Caudate nucleus (tissue), 63 donors: ENCODE measurements at places on chromosomes 1 and 21.

DNA sequence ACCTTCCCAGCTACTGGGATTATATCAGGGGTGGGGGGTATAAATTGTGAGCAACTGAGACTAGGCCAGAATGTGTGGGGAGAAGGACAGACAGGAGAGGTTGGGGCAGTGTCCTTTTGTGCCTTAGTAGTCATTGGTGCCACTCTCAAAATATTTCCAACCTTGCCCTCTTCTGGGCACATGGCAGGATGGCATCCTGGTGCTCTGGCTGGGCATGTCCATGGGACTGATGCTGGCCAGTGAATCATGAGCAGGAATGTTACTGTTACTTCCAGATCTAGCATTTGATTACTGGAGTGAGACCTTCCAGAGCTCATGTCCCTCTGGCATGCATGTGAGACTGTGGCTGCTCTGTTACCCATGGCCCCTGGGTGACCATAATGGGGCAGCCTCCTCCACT is 151.2 kb downstream of the MATN1 start:
- no peak for DNase-seq

DNA sequence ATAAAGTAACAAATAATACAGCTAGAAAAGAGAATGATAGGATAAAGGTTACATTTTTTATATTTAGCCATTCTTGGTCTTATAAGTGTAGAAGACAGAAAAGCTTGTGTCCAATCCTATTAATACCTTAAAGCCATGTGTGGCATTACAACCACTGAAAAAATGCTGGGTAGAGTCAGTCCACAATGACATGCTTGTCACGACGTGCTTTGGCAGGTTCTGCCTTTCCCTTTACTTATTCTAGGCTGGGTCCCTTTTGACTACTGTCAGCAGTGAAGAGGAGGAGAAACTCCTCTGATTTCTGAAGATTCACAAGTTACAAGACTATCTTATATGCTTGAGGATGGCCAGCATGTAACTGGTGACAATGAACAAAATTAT is 14.6 kb upstream of the AIM2 start:
- no peak for DNase-seq

DNA sequence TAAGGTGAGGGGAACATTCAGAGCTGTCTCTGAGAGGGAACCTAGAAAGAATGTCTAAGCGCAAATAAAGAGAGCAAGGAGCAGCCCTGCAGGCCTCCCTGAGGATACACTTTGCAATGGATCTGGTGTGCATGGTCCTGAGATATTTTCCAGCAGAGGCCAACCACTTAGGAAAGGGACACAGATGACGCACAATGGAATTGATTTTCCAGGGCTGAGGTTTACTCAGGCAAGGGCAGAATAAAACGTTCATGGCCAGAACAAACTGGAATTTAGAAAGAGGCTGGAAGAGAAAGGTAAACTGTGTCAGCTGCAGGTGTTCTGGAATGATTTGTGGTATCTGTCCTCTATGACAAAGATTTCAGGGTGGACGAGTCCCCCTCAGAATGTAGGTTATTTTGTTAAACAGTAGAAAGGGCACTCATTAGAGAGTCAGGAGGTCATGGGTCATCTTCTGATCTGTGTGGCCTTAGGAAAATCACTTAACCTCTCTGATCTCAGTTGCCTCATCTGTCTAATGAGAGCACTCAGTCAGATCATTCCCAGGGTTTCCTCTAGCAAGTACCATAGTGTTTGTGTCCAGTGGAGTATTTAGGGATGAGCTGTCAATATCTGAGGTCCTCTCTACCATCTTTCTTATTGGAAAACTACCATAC is 61.8 kb upstream of the PGBD5 start:
- DNase-seq = no peak

- no peak for DNase-seq
Measured at GRCh38 chr1:10546896-10547295, 72.1 kb downstream of the PEX14 start.

DNA sequence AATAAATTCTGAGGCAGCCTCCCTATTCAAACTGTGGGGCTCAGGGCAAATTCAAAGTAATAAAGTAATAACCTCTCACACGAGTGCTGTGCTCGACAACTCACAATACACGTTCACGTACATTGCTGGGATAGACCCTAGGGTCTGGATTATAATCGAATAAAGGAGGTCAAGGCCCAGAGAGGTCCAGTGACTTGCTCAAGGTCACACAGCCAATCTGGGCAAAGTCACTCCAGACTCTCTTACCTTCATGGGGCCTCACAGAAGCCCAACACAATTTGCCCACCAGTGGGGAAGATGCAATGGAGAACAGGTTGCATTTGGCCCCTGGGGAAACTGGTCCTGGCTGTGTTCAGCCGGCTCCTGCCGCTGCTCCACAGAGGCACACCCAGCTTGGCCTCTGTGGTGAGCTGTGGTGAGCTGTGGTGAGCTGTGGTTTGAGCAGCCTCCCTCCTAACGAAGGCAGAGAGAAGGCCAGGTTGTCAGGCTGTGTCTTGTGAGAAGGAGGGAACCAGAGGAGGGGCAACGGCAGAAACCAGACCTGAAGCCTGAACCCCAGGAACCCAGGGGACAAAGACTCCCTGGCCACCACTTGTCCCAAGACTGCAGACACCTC is 35.1 kb downstream of the NUAK2 start:
- DNase-seq = no peak

DNA sequence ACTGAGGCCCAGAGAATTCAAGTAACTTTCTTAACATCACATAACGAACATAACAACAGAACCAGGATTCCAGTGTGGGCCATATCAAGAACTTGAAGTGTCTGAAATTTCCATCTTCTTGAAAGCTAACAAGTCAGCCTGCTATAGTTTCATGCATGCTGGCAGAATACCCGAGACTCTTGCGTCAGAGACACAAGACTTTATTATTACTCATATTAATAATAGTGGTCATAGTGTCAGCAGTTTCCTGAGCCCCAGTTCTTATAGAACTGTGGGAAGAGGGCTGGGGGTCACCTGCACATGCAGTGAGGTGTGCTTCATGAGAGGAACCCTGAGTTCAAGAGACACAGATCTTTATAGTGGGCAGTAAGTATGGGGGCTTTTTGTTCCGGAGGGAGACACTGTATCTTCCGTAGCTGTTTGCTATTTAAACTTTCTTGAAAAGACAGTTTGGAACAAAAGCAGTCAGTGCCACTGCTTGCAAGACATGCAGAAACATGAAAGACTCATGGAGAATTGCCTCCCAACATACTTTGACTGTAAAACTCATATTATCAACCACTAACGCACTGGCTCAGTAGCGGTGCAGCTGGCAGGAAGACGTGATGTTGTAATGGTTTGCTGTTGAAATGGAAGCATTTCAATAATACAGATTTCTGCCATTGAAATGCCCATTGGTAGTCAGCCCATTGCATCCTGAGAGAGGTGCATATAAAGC is 339.2 kb downstream of the ADGRL2 start:
- DNase-seq = no peak

GRCh38 chr1:6181347-6181770 is 1.2 kb upstream of the CHD5 start:
- no peak for DNase-seq

GRCh38 chr1:219882755-219883154 is 45.6 kb downstream of the SLC30A10 start:
- no peak for DNase-seq

- DNase-seq = no peak
Measured at GRCh38 chr21:19461481-19462205, 1058.1 kb upstream of the TMPRSS15 start.

DNA sequence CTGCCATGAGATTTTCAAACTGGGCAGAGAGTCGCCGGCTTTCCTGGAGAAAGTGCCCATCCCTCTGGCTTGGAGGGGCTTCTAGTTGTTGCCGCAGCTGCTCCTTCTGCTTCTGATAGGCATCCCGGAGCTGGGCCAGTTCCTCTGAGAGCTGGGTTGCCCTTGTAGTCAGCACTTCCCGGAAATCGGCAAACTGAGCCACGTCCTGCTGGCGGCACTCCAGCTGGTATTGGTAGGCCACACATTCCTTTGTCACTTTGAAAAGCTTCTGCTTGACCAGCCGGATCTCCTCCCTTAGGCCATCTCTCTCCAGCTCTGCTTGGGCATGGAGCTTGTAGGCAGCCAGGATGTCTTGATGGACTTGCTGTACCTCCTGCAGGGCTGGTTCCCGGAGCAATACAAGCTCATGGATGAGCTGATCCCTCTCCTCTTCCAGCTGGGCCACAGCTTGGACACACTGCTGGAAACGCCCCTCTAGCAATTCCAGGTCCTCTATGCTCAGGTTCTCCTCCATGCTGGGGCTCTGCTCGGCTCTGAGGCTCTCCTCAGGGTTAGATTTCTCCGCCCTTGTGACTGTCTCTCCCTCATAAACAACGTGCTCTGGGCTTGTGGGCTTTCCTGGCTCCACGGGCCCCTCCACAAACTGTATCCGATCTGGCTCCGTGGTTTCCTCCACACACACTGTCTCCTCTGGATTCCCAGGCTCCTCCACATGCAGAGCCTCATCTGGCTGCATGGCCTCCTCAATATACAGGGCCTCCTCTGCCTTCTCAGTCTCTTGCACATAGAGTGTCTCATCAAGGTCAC is 7.3 kb downstream of the SYNC start:
- no peak for DNase-seq

DNA sequence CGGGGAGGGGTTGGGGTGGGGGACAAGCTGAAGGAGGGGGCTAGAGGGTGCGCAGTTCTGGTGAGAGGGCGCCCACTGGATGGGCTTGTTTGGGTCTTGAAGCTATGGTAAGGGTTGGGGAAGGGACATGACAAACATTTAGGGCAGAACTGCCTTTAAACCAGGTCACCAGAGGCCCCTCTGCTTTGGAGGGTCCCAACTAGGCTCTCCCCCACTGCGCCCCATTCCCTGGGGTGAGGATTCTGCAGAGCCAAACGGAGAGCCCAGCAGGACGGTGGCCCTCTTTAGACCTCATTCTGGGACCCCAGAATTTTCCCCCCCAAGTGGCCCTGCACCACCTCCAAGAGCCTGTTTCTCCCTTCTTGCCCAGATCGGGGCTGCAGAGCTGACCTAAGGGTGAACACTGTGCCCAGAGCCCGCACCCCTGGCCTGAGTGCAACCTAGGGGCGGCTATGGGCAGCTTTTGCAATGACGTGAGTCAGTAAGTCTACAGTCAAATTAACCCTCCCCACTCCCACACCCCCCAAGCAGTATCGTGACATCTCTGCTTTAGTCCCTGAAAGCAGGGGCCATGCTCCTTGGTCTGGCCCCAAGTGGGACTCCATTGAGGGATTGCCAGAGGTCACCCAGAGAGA is 593.8 kb downstream of the MATN1 start:
- DNase-seq = no peak

- no peak for DNase-seq
Measured at GRCh38 chr1:10601342-10602070, 126.8 kb downstream of the PEX14 start.

- DNase-seq = no peak
Measured at GRCh38 chr1:212958175-212958574, 7.8 kb downstream of the VASH2 start.

- DNase-seq = no peak
Measured at GRCh38 chr1:50697440-50698421, 262.3 kb downstream of the FAF1 start.

DNA sequence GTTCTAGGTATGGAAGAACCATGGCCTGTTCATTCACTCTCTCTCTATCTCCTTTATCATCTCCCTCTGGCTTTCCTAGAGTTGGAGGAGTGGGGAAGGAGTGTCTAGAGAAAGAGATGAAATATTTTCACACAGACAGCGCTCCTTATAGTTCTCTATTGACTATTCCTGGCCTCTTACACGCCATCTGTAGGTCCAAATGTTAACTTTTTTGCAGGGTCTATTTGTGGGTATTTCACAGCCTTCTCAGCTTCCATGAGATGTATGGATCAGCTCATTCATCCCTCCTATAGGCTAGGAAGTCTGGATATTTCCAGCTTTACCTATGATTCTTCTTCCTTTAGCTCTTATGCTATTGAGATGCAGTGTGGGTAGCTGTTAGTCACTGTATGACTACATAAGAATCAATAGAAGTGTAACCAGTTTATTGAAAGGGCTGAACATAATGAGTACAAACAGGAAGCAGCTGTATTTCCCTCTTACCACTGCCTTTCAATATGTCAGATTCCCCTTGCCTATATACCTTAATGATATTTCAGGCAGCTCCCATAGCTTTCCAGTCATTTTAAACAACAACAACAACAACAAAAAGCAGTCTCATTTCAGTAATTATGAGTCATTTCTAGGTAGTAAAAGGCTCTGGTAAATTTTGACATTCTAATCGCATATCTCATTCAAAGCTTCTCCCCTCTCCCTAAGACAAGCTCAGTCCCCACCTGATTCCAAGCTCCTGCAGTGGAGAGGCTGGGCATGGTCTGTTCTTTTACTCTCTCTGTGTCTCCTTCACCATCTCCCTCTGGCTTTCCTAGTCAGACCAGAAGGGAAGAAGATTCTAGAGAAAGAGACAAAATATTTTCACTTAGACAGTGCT is 149.5 kb downstream of the TTLL7 start:
- no peak for DNase-seq

DNA sequence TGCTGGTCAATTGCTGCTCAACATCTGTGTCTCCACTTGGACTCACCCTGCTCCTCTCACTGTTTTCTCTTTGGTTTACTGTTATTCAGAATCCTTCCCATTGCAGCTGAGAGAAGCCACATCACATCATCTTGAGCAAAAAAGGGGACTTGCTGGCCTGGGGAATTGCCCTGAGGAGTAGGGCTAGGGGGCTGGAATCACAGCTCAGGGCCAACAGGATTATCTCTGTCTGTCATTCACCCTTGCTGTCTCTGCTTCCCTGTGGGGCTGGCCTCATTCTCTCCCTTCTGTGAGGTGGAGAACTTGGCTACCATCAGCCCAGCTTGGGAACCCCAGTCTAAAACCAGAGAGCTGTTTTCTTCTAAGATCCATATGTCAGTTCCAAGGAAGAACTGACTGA is 140.7 kb upstream of the WNT4 start:
- DNase-seq = no peak

GRCh38 chr1:214466403-214467077 is 84.9 kb downstream of the PTPN14 start:
- DNase-seq = no peak

DNA sequence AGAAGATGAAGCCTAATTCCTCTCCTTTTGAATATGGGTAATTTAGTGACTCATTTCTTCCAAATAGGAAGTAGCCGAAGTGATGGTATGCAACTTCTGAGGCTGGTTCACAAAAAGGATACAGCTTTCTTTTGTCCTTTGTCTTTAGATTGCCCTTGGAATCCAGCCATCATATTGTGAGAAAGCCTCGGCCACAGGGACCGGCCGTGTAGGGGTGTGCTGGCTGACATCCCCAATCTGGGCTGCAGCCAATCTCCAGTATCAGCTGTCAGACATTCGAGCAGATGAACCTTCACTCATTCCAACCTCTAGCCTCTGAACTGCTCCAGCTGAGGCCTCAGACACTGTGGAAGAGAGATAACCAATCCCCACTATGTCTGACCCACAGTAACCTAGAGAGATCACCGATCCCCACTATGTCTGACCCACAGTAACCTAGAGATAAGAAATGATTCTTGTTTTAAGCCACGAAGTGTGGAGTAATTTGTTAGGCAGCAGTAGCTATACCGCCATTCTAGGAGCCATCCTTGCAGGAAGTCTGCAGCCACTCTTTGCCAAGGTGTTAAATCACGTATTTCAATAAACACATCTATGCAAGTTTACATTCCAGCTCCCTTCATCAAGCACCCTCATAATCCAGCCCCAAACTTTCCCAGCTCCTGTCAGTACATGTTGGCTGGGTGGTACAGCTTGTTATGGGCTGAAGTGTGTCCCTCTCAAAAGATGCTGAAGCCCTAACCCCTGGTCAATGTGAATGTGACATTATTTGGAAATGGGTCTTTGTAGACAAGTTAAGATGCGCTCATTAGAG is 2.9 kb upstream of the DIP2A start:
- peak; percentile 52 for DNase-seq

GRCh38 chr1:25197235-25197975 is 34.9 kb downstream of the SYF2 start:
- DNase-seq = no peak
